ENCODE measurements at places on chromosomes 3 and 15.

DNA sequence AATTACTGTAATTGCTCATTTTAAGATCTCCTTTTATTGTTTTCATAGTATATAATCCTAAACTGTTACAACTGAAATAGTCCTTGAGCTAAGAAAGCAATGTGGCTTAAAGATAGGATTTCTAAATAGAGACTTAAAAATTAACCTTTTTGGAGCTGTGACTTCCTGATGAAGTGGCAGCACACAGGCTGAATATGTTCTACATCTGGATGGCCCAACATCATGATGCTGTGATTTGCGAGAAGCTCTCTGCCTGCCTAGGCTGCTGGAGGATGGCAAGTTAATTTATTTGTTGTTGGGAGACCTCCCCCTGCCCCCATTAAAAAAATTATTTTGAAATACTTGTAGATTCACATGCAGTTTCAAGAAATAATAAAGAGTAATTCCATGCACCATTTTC is 134.5 kb downstream of the IGF1R start:
- DNase-seq = no peak

GRCh38 chr3:58604031-58604430 is 26.8 kb upstream of the FAM107A start:
- no peak for DNase-seq

DNA sequence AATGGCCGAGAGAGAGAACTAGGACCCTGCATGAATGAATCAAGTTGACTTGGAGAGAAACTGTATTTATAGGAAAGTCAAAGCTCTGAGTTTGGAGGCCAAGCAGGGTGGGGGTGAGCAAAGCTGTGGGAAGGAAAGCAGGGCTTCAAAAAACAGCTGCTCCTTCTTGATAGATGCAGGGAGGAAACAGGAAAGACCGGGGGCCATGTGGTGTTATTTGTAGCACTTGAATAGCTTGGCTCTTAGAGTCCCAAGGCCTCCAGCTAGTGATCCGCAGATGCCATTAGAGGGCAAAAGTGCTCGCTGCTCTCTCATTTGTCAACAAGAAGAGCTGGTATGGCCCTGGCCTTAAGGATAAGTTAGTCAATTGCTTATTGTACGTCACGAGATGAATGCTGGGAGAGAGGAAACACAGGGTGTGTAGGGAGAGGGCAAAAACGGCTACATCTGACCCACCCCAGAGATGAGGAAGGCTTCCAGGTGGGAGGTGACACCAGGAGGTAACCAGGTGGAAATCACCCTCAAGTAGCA is at the start of gene ALG1L2:
ALG1L2 (plus strand) TSS at position 481 of the 531 bp plus-strand sequence. CDS start 186 bp downstream, outside the sequence.
- DNase-seq = no peak

DNA sequence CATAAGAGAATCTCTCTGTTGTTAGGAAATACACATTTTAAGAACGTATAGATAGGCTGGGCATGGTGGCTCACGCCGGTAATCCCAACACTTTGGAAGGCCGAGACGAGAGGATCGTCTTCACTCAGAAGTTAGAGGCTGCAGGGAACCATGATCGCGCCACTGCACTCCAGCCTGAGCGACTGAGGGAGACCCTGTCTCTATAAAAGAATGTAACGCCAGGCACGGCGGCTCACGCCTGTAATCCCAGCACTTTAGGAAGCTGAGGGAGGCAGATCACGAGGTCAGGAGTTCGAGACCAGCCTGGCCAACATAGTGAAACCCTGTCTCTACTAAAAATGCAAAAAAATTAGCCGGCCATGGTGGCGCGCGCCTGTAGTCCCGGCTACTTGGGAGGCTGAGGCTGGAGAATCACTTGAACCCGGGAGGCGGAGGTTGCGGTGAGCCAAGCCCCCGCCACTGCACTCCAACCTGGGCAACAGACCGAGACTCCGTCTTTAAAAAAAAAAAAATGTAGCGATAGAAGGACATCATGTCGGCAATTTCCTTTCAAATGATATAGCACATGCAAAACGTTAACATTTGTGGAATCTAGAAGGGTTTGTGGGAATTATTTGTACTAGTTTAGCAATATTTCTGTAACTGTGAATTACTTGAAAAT is 730 bp upstream of the RPL14 start:
- no peak for DNase-seq

DNA sequence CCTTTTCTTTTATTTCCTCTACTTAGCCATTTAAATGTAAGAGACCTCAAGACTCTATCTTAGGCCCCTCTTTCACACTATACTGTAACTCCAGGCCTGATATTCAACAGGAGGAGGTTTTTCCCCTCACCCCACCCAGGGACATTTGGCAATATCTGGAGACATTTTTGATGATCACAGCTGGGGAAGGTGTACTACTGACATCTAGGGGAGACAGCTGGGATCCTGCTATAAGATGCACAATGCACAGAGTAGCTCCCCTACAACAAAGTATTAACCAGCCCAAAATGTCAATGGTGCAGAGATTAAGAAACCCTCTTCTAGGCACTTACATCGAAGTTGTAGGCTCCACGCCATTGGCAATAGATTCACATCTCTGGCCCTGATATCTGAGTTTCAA is 517.5 kb upstream of the UBE2E2 start:
- DNase-seq = no peak

DNA sequence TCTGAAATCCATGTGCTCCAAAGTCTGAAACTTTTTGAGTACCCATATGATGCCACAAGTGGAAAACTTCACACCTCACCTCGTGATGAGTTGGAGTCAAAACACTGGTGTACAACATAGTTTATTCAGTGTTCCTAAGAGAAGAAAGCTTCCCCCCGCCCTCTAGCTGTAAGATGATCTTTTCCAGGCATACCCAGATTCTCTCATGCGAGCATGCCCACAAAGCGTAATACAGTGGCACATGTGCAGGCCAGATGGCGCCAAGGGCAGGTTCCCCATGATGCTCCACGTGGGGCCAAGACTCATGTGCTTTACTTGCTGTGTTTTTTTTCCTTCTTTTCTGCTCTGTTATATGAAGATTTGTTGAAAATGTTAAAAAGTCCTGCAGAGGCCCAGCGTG is 104.9 kb upstream of the LRRFIP2 start:
- no peak for DNase-seq

DNA sequence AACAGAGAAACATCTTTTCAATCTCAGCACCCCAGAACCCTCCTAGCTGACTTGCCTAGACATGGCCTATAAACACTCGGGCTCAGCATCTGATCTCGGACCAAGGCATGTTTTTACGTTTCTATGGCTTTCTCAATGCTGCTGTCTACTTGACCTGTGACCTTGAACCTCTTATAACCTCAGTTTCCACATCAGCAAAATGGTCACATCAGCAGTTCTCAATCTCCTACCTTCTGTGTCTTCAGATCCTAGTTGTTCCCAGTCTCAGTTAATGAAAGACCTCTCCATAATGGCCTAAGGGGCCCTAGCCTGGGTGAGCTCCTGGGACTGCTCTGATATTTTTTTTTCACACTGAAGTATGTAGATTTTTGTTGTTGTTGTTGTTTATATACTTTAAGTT is 39.6 kb downstream of the SSUH2 start:
- no peak for DNase-seq

DNA sequence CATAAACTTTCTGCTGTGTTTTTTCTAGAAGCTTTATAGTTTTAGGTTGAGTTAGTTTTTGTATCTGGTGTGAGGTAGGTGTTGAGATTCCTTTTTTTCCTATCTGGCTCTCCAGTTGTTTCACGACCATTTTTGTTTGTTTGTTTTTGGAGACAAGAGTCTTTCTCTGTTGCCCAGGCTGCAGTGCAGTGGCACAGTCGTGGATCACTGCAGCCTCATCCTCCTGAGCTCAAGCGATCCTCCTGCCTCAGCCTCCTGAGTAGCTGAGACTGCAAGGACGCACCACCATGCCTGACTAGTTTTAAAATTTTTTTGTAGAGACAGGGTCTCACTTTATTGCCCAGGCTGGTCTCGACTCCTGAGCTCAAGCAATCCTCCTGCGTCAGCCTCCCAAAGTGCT is 20.6 kb downstream of the RNF111 start:
- DNase-seq = no peak

GRCh38 chr3:71973274-71974030 is 188.5 kb upstream of the PROK2 start:
- no peak for DNase-seq

GRCh38 chr3:115828401-115828800 is 205.1 kb downstream of the GAP43 start:
- no peak for DNase-seq

DNA sequence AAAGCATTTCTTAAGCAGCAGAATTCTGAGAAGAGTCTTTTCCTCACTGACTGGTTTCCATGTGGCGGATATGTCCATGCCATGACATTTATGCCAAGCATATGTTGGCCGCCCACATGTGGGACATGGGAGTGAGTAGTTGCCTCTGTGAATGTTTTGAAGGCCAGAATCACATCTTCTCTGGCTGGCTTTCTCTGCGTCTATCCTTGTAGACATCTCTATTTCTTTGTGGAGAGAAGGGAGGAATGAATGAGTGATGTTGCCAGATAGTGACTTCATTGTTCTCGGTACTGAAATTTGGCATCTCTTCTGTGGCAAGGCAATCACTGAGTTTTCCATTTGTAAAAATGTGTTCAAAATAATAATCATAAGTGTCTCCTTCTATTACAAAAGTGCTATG is 316.0 kb downstream of the CLSTN2 start:
- no peak for DNase-seq

DNA sequence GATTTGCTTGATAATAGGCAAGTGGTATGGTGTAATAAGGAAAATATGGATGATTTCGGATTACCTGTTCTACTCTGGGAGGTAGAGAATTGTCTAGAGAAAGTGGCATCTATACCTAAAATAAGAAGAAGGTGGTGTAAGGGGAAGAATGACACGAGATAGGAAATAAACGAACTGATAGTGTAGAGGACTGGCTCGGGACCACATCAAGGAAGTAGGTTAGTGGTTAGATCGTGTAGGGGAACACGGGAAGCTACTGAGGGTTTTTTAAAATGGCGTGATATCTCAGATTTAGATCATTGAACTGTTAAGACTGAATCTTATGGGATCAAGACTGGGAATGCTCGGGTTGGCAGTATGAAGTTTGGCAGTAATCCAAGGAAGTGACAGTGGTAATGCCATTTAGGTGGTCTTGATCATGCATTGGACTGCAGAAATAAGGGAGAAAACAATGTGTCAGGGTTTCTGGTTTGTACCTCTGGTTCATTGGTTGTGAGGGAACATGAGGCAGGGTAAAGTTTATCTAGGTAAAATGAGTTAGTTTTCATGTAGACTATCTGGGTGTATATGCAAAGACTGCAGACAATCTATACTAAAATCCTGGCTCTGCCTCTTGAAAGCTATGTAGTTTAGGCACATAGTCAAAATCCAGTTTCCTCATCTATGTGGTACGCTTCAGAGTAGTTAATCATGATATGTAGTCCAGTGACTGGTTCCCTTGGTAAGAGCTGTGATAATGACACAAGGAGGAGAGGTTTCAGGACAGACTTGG is 7.4 kb downstream of the RPL14 start:
- no peak for DNase-seq

DNA sequence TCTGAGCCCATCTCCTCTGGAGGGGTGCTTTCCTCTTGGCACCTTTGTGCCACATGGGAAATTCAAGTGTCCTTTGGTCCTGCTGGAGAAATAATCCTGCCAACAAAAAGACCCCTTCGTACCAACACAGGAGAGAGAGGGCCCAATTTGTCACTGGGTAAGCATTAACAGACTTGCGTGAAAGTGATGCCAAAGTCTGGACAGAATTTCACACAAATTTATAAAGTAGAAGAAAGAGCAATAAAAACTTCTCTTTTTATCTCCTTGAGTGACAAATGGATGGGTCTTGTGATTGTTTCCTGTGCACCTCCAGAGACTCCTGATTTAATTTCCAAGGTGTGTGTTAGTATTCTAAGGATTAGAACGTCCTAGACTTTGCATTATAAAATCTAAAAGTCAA is 14.9 kb downstream of the DPH3 start:
- no peak for DNase-seq

DNA sequence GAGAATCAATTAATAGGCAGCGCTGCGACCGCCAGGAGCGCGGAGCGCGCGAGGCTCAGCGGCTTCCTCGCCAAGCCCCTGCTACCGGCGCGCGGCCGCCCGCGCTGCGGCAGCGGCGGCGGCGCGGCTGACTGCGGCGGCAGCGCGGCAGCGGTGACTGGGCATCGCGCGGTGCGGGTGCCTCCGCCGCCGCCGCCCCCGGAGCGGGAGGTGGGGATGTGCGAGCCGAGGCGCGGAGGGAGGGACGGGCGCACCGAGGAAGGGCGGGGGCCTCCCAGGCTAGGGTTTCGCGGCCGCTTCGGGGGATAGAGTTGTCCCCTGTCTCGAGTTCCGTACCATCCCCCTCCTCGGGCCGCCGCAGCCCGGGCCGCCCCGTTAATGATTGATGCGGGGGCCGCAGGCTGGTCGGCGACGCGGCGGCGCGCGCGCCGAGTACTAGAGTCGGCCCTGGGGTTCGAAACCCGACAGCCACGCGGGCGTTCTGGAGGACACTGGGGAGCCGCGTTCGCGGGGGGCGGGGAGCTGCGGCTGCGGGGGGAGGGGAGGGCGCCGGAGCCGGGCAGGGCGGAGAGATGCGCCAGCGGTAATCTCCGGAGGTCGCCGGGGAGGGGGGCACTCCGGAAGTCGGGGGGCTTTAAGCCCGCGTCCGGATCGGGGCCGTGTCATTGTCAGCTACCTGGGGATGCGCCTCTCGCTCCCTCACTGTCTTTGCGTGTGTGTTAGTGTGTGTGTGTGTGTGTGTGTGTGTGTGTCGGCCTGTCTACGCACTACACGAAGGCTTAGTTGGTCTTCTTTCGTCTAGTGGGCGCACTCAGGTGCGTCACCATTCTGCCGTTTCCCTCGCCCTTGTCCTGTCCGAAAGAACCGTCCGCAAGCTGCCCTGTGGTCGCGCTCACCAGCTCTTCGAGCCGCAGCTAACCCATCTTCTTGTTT is at the start of gene PAQR9:
PAQR9 (minus strand) TSS at position 159 of the 933 bp plus-strand sequence. CDS start 338 bp downstream, outside the sequence.
- DNase-seq = no peak

DNA sequence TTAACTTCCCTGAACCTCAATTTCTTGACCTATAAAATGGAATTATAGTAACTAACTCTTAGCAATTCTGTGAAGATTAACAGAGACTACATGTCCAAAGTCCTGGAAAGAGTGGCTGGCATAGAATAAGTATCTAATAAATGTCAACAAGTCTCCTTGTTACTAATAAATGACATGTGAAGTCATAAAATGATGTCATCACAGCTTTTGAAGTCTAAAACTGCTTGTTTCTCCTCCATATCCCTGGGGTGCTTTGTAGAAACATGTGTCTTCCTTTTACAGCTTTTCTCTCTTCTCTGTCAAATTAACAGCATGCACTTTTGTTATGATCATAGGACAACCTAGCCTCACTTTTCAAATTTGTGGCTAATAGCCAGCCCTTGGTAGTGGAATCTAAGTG is 510.2 kb downstream of the NTRK3 start:
- DNase-seq = no peak

DNA sequence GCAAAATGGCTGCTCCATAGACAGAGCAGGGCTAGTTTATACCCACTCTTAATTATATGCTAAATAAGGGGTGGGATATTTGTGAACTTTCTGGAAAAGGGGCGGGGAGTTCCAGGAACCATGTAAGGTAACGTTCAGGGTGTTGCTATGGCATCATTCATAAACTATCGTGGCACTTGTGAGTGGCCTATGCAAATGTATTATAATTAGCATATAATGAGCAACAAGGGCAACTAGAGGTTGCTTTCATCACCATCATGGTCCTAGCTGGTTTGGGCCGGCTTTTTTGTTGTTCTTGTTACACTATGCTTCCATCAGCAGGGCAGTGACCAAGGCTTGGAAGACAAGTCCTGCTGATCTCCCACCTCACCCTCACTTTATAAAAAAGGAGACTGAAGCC is 43.2 kb upstream of the FGD5 start:
- no peak for DNase-seq

Measured in stimulated activated CD8-positive, alpha-beta memory T cell treated with anti-CD3 and anti-CD28 coated beads, Interleukin-7, amount 100 ng/mL, for 1 hour (primary cell).